ENCODE measurements at places on chromosomes 16 and 17. TPM values are rescaled to one million over a fixed set of nuclear protein-coding genes. Genes with fewer than 3 reads are reported as not detected.

DNA sequence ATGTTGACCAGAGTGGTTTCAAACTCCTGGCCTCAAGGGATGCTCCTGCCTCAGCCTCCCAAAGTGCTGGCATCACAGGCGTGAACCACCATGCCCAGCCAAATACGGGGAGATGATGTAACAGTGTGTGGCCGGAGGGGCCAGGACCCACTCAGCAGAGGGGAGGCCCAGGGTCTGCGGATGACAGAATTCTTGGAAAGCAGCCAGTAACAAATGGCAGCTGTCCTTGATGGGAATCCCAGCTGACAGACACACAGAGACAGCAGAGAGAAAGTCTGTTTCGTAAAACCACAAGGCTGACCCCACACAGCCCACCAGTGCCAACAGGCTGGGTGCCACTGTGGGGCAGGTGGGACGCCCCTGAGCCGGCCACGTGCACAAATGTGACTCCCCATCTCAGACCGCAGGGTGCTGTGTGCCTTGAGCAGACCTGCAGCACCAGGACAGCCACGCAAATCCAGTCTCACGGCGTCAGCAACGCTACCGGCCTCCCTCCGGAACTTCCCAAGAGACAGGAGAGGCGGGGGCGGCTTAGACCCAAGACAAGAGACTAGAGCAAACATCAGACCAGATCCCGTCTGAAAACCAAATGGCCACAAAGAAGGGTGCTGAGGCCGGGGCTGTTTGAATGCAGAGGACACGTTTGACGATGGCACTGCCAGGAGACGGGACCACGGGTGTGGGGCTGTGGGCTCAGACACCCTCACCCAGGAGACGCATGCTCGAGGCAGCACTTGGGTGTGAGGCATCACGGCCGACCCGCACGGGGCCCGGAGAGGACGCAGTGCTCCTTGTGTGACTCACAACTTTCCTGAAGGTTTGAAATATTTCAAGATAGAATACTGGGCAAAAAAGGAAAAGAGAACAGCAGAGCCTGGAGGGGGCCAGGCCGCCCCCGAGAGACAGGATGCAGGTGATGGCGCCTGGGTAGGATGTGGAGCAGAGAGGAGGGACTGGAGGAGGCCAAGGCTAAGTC is 24.6 kb downstream of the CTU2 start:
- DNase-seq: no peak

DNA sequence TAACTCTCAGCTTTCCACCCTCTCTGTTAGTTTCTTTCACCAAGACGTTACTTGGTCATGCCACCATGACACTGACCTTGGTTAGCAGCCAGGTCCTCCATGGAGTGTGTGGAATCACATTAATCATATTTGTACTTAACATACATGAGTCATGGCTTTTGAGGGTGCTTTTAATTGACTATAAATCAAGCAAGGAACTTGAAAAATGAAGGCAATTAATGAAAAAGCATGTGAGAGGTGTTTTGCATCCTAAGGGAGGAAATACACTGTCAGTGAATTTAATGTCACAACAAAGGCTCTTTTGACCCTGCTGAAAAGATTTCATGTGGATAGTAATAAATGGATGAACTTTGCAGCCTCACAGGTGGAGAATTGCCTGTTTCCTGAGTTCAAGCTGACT is 240.7 kb downstream of the CDH13 start:
- DNase-seq: no peak

GRCh38 chr17:16945136-16945482 is 26.8 kb downstream of the TNFRSF13B start:
- DNase-seq: no peak

GRCh38 chr16:57741660-57742191 is 6.2 kb downstream of the KATNB1 start:
- DNase-seq: peak; percentile 72

- DNase-seq: no peak
These were observed 19.8 kb downstream of the SETD6 start for GRCh38 chr16:58535100-58535499.

Gene DRC7
- total RNA-seq: not detected

Gene C17orf50
- total RNA-seq: not detected

Gene CHMP6
- 21.4 TPM for total RNA-seq

Gene DEXI
- total RNA-seq: 32.7 TPM

Gene MARVELD3
- total RNA-seq: 0.88 TPM
